SJSA1 (cell line): ENCODE measurements at places on chromosomes 2 and 18. TPM values are rescaled to one million over a fixed set of nuclear protein-coding genes. Genes with fewer than 3 reads are reported as not detected.

Gene REG3G
- total RNA-seq, result not detected in 2 replicates

GRCh38 chr2:108485253-108485652 is 36.2 kb downstream of the GCC2 start:
- DNase-seq, result no peak

DNA sequence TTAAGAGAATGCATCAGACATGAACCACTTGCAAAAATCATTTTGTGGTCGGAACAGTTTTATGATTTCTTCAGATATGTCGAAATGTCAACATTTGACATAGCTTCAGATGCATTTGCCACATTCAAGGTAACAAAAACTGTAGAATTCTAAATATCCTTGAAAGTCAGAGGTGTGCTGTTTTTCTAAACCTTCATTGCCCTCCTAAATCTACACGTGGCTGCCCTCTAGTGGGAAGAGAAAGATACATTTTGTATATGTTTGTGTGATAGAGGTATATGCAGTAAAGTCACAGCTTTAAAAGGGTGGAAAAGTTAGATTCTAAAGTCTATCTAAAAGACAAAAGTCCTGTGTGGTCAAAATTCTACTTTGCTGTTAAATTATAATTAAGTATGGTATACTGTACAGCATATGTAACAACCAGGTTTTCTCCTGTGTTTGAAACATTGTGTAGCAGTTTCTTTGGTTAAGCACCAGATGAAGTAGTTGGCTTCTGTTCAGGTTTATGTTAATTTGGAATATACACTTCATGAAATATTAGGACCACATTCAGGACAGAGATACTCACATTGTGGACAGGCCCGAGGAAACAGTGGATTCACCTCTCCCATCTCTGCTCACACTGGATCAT is 65.9 kb upstream of the ITM2C start:
- DNase-seq, result no peak

DNA sequence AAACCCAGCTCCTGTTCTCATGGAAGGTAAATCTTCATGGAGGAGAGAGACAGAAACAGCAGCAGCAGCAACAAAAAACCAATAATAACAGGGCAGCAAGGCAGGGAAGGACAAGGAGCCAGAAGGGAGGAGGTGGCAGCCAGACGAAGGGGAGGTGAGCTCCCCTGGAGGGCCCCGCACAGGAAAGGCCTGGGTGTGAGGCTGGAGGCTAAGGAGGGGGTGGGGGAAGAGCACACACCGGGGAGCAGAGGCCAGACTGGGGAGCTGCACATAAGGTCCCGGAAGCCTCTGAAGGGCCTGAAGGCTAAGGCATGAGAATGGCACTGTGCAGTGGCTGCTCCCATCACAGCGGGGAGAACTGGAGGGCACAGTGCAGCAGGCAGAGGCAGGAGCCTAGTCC is 94.8 kb upstream of the SMAD7 start:
- DNase-seq, result no peak
